Left renal pelvis (tissue), 4 donors: ENCODE measurements at places on chromosomes 2 and 18.

GRCh38 chr2:128272601-128273468, 45.8 kb downstream of the HS6ST1 start:
- no peak for DNase-seq

- no peak for DNase-seq
Observed at GRCh38 chr2:154381931-154382794, 316.3 kb upstream of the KCNJ3 start.

GRCh38 chr2:165016772-165017411, 61.6 kb upstream of the SLC38A11 start:
- no peak for DNase-seq

DNA sequence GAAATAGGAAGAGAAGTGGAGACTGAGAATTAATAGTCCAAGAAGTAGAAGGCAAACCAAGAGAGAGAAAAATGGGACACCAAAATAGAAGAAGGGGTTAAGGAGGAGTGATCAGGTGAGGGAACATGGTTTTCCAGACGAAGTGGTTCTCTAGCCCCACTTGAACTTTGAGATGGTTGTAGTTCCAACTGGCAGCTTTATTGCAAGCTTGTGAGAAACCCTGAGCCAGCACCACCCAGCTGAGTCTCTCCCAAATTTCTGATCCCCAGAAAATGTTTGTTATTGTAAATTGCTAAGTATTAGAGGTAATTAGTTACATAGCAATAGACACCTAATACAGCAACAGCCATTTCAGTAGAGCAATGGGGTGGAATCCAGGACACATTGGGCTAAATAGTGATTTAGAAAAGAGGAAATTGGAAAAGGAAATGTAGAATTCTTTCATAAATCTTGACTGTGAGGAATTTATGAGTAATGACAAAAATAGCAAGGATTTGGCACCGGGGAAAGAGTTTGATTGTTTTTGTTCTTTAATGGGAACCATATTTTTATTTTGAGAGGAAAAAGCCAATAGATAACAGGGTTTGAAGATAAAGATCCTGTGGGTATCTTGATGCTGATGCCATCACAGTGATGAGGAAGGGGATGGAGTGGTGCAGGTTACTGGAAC, 62.1 kb upstream of the XDH start:
- DNase-seq: no peak

DNA sequence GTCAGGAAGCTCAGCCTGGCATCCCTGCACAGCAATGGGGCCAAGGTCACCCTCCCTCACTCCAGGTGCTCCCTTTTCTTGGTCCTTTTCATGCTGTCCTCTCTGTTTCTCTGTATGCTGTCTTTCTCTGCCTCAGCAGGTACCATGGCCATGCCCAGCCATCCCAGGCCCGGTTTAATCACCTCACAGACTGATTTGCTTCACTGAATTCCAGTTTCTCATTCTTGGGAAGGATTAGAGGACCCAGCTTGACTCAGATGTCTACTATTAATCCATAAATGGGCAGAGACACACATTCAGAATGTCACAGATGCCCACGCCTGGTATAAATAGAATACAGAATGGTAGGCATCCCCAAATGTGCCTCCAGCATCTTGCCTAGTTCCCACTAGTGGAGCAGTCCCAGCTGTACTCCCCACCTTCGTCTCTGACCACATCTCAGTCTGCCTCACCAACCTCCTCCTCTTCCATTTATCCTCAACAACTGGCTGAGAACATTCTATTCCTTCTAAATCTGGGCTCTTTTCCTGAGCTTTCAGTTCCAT, 14.2 kb upstream of the L3MBTL4 start:
- no peak for DNase-seq

- no peak for DNase-seq
Observed at GRCh38 chr2:221137385-221137784, 434.7 kb downstream of the EPHA4 start.

GRCh38 chr2:29747786-29748470, 173.5 kb downstream of the ALK start:
- DNase-seq: no peak

DNA sequence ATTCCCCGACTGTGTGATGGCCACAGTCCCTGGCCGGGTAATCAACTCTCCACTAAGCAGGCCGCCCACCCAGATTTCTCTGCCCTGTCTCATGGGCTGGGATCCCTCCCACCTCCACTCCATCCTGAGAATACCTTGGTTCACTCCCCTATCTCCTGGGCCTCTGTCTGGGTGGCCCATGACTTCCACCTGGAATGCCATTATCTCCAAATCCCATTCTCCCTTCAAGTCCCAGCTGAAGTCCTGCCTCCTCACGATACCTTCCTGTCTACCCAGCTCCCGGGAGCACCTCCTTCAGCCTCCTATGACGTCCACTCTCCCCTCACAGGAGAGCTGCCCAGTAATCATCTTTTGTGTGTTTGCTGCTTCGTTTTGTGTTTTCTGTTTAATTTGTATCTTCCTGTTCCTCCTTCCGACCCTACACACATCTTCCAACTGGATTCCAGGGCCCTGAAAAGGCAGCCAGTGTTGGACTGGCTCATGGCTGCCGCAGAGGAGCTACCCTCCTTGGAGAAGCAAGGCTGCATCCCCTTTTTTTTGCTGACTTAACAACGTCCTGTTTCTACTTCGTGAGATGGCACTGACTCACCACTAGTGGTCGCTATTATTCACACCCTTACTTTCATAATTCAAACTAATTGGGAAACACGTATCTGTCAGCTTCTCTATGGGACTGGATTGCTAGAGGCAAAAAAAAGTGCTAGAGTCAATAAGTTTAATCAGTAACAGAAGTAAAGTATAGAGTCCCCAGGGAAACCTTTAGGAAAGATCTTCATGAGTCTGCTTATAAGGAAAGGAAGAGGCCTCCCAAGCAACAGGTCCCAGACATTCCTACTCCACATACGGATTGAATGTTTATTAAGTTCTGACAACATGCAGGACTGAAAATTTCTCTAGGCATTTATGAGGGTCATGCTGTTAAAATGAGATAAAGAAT, 171.9 kb upstream of the GATA6 start:
- no peak for DNase-seq

GRCh38 chr2:10382354-10383061, 65.6 kb downstream of the ODC1 start:
- DNase-seq: peak; percentile 48

DNA sequence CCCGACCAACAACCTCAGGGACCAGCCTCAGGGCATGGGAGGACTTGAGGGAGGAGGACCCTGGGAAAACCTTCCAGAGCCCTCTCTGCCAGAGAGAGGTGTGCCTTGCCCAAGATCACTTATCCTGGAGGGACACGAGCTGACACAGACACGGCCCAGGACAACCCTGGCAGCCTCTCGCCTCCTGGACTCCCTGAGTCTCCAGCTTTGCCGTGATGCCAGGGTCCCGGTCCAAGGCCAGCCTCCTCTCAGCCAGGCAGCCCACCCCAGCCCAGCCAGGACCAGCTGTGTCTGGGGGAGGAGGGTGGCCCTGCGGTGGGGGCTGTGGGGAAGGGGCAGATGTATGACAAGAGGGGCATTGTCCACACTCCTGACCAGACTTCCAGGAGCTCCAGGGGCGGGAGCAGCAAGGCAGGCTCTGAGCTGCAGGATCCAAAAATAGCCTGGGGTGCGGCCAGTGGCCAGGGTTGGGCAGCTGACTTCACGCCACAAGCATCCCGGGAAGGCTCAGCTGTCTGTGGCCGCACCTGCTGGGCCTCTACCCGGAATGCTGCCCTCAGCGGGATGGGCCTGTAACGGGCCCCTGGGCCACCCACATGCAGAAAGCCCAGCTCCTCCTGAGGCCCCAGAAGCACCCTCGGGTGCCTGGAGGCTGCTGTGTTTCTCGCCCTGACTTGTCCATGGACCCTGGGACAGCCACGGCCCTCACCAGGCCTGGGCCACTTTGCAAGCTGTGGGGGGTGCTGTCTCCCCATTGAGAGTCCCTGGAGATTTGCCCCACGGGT, 65.5 kb upstream of the GPC1 start:
- no peak for DNase-seq

DNA sequence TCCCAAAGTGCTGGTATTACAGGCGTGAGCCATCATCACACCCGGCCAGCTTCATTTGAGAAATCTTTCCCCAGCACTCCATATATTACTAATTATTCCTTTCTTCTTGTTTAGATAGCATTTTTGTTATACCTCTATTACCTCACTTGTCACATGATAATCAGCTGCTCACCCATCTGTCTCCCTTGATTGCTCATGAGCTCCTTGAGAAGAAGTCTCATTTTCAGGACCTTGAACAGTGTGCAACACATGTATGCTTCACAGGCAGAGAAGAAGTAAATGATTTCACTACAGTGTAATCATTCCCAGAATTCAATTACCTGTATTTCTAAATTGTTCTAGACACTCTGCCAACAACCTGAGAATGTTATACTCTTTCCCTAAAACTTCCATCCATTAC, 6.2 kb downstream of the PAIP2B start:
- no peak for DNase-seq

GRCh38 chr2:23673830-23674679, 252.9 kb downstream of the ATAD2B start:
- no peak for DNase-seq

DNA sequence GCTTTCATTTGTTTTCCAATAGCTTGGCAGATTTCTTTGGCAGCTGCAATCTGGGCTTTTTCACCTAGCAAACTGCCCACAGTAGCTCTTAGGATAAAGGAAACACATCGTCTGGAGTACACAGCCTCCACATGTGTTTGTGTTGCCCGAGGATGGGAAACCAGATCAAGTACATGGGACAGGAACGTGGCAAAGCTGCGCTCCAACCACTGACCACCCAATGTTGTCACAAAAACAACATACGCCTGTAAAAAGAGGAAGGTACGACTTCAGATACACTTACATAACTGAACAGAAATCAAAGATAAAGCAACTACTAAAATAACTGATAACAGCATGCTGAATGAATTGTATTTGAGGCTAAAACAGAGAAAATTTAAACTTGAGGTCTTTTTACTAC, 15.5 kb downstream of the HEATR5B start:
- no peak for DNase-seq

DNA sequence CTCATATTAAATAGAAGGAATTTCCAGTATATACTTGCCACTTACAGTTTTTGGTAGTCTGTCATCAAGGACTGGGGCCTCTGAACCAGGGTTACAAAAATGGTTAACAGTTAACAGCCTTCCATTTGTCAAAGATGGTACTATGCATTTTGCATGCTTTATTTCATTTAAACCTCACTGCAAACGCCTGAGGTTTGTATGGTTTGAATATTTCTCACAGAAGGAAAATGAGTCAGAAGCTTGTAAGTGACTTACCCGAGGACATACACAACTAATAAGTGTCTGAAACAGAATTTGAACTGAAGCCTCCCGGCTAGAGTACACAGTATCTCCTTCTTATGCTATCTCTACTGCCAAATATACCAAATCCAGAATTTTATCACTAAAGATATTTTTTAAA, 1593.5 kb upstream of the ACVR2A start:
- no peak for DNase-seq

GRCh38 chr2:36973320-36973719, 7.0 kb upstream of the STRN start:
- DNase-seq: no peak

GRCh38 chr2:241036964-241037421, 38.6 kb downstream of the SNED1 start:
- no peak for DNase-seq

GRCh38 chr2:102368461-102369109, 13.0 kb downstream of the IL18R1 start:
- no peak for DNase-seq

DNA sequence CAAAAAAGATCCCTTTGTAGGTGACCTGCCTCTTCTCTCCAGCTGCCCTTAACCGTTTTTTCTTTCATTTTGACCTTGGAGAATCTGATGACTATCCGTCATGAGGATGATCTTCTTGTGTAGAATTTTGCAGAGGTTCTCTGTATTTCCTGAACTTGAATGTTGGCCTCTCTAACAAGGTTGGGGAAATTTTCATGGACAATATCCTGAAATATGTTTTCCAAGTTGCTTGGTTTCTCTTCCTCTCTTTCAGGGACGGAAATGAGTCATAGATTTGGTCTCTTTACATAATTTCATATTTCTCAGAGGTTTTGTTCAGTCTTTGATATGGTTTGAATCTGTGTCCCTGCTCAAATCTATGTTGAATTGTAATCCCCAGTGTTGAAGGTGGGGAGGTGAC, 34.0 kb downstream of the ZC3H8 start:
- no peak for DNase-seq

DNA sequence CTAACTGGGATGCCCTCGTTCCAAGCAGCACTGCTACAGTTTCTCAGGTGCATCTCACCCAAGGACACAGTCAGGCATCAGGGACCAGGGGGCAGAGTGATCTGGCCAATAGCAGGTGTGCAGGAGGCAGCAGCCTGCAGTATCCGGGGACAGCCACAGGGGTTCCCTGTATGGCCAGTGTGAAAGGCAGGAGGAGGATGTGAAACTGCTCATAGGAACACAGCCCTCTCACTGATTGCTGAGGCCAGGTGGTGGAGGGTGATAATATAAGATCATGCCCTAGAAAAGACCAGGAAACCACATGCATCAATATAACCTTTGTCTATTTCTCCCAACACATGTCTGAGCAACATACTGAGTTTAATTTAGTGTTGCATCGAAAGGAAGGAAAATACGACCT, 112.7 kb upstream of the TACR1 start:
- DNase-seq: no peak

GRCh38 chr2:223270548-223270947, 218.6 kb downstream of the KCNE4 start:
- DNase-seq: no peak

DNA sequence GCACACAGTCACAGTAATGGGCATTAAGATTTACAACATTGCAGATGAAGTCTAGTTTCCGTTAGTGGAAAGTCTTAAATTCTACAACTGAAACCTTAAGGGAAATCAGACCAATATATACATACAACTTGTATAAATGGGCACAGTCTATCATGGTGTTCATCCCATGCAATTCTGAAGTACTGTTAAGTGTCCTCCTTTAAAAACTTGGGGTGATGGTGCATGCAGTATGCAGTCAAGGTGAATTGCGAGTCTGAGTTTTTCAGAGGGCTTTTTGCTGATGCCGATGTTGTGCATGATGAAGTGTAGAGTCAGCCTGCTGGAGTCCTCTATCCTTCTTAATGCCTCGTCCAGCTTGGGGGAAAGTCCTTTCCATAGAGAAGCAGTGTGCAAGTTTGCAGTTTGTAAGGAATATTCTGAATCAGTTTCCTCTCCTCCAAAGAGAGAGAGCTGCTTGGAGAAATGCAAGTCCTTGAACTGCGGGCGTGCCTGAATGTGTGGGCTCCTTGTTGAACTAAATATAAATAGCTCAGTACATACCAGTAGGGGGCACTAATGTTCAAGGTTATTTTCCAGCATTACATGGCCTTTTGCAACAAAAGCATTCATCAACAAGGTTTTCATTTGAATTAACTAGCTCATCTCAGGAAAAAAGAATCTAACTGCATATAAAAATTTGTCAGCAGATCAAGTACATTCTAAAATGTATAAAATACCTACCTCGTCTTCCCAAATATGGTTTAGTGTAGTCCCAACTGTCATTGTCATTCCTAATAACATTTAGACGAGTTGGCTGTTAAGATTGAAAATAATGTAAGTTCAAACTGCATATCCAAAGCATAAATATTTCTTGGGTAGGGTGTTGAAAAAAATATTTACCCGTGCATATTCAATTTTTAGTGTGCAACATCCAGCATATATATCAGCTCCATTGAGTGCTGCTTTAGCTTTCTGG, 21.3 kb downstream of the HNRNPLL start:
- DNase-seq: no peak
